ENCODE measurements at places on chromosomes 2 and 18.

- DNase-seq, result no peak
Measured at GRCh38 chr2:128041561-128041960, 13.7 kb upstream of the SAP130 start.

- DNase-seq, result no peak
Measured at GRCh38 chr2:218428846-218429558, 10.1 kb downstream of the VIL1 start.

- peak; percentile 95 for DNase-seq
Measured at GRCh38 chr2:231614559-231615057, 21.9 kb downstream of the TEX44 start.

DNA sequence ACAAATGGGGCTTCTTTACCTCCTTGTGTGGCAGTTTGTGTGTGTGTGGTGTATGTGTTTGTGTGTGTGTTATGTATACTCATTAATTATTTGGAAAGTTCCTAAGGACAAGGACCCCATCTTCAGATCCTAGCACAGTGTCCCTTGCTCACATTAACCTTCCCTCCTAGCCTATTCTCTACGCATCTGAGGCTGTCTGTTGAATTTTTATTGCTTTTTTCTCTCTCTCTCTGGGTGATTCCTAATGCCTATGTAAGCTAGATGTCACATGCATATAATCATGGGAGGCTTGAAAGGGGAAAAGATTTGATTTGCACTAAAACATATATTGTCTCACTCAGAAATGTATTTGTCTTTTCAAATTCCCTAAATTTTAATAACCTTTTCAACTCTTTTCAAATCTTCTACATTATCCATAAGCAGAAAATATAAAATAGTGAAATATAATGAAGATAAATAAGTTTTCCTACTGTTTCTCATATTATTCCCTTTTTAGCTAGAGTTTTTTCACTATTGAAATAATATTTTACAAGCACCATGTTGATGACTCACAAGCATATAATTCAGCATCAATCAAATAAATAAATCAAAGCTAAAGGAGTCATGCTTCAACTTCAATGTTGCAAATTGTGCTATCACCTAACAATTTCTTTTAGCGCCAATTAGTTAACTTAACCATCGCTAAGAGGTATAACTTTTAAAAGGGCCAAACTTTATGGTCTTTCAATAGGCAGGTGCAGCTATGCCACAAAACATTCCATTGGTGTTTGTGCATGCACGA lies 199.0 kb upstream of the ERBB4 start:
- DNase-seq, result no peak

DNA sequence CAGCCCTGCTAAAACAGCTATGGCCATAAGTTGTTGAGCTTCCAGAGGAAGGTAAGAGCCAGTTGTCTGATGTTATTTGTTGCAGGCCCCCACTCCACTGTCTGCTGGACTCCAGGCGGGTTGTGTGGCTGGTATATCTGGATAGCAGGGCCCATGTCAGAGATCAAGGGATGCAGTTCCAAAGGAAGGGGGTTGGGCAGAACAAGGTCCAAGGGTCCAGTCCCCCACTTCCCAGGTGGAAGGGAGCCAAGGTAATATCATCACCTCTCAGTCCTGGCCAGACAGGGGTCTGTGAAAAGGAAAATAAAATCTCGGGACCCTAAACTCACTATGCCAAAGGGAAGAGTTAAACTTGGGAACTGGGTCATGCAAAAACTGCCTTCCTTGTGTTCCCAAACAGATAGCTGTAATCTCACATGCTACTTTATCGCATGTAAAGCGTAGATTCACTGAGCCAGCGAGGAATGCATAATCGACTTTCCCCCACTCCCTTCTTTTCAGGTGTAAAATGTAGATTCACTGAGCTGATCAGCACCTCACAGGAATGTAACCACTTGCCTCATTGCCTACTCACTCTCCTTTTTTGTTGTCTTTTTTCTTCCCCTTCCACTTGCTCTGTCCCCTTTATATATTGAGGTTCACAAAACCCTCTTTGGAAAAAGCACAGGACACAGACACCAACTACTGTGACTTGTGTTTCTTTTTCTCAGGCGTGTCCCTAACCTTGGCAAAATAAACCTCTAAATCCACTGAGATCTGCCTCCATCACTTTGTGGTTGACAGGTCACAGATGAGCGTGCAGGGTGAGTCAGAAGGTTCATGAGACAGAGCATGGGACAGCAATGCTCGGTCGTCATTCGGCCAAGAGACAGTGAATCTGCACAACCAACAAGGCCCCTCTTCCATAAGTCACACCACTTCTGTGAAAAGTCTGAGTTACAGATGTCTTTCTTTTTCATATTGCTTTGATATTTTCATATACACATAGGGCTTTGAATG lies 255.3 kb upstream of the SIX2 start:
- DNase-seq, result no peak

- DNase-seq, result no peak
Measured at GRCh38 chr18:48077291-48077690, 146.8 kb upstream of the SMAD2 start.

GRCh38 chr2:95274291-95275150 lies at the start of gene PROM2:
TSS of gene PROM2 (plus strand) at chr2:95274449. CDS start at chr2:95274586, 137 bp downstream.
- peak; percentile 50 for DNase-seq

GRCh38 chr2:105473011-105473410 lies 74.2 kb upstream of the FHL2 start:
- DNase-seq, result no peak

DNA sequence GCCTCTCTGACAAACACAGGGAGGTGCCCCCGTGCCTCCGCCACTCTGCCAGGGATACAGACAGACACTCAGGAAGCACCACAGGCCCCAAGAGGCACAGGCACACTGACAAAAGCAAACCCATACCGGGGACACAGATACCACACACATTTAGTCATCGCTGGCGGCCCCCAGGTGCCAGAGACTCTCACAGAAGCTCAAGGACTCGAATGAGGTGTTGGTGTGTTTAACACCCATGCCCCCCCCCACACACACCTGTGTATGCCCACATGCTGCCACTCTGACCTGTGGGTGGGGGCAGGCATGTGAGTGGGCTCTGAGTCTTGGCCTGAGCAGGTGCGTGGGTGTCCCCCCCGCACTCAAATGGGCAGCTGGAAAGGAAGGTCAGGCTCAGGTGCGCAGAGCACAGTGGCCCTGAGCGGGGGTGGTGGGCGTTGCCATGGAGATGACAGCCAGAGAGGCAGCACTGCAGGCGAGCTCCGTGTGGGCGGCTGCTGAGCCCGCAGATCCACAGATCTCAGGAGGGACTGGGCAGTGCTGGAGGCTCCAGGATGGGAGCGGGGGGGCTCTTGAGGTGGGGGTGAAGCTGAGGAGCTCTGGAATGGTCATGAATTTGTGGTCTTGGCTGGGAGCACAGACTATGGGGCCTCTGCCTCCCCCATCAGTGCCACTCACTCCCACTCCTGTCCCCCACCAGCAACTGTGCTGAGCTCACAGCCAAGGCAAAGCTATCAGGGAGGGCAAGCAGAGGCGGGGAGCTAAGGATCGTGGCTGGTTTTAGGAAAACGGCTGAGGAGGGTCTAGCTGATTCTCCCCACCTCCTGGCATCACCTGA lies 73.9 kb upstream of the TAF1B start:
- peak; percentile 60 for DNase-seq

GRCh38 chr18:58640891-58641610 lies 12.2 kb upstream of the ALPK2 start:
- no peak for DNase-seq

DNA sequence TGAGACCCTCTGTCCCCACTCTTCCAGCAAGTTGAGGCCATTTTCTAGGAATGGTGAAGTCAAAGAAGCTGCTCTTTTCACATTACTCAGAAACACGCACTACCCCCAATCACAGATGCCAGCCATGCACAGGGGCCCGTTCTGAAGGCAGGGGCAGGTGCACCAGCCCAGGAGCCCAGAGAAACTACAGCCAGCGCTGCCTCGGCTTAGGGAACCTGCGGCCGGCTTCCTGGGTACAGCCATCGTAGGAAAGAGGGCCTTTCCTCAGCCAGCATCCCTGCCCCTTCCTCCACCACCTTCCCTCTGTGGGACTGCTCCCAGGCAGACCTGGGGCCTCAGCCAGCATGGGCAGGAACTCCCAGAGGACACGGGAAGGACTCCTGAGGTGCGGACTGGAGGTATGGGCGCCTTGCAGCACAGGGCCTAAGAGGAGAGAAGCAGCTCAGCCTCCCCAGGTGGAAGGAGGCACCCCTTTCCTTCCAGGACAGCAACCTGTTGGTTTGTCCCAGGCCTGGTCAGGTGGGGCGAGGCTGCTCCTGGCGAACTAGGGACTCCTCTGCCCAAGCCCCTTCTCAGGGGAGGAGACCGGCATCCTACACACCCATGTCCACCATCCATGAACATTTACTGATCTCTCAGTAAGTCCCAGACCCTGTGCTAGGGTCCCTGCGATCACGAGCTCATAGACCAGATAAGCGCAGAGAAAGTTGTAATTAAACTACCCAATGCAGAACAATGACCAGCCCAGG lies 99.0 kb upstream of the ID2 start:
- no peak for DNase-seq

DNA sequence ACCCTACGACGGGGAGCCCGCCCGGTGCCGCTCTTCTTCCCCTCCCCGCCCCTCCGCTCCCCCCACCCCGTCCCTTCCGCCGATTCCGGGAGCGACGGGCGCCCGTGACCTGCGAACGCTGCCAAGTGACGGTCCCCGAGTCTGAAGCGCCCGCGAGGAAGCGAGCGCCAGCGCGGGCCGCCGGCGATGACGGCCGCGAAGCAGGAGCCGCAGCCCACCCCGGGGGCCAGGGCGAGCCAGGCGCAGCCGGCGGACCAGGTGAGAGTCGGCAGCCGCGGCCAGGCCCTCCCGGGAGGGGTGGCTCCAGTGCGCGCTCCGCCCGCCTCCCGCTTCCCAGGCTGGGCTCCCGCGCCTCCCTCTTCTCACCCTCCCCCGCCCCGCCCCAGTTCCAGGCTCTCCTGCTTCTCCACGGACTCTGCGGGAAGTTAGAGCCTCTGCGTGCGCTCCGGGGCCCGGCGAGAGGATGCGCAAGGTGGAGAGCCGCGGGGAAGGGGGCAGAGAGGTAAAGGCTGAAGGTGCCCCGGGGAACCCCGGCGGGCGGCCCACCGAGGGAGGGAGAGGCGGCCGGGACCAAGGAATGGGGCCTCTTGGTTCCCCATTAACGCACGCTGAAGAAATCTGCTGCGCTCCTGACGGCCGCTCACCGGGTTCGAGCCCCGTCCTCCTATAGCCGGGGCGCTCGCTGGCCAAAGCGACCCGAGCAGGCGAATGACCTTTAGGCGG lies 719.5 kb downstream of the DPP10 start:
- DNase-seq, result peak; percentile 76

- DNase-seq, result no peak
Measured at GRCh38 chr2:234364661-234365060, 132.2 kb downstream of the ARL4C start.

GRCh38 chr18:57427429-57428201 lies 7.6 kb upstream of the ONECUT2 start:
- peak; percentile 62 for DNase-seq

DNA sequence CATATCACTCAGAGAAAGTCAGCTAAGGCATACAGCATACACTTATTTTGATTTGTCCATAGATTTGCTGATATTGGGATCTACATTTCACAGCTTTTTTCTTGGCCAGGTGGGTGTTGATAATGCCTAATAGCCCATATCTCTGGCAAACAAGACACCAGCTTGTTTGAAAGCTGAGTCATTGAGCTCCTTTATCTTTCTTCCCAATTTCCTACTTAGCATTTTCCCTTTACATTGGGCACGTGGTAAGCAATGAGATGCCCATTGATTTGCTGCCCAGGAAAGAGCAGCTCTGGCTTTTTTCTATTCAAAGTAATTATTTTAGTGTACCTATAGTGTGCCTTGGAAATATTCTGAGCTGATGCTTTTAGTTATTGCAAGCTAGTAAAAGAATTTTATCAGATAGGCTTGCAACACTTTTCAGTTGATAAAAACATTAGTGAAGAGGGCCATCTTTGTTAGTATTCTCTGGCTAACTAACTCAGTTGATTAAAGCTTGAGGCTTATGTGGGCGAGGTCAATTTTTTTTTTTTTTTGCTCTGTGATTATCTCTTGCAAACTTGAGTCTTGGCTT lies 79.6 kb downstream of the OSBPL6 start:
- DNase-seq, result no peak

GRCh38 chr2:173346035-173346434 lies 8.6 kb upstream of the CDCA7 start:
- no peak for DNase-seq

DNA sequence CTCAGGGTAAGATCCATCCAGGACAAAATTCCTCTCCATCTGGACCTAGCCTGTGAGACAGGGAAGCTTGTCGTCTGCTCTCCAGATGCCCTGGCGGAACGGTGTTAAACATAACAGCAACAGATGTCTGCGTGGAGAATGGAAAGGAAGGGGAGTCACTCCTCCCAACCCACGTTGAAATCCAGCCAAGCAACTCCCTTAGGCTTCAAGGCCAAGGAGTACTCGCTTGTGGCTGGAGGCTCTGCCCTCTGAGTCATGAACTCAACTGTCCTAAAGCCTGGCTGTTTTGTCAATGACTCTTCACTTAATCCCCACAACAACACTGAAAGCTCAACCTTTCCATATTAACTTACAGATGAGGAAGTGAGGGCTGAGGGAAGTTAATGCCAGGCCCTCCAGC lies 42.2 kb downstream of the TPO start:
- DNase-seq, result no peak

DNA sequence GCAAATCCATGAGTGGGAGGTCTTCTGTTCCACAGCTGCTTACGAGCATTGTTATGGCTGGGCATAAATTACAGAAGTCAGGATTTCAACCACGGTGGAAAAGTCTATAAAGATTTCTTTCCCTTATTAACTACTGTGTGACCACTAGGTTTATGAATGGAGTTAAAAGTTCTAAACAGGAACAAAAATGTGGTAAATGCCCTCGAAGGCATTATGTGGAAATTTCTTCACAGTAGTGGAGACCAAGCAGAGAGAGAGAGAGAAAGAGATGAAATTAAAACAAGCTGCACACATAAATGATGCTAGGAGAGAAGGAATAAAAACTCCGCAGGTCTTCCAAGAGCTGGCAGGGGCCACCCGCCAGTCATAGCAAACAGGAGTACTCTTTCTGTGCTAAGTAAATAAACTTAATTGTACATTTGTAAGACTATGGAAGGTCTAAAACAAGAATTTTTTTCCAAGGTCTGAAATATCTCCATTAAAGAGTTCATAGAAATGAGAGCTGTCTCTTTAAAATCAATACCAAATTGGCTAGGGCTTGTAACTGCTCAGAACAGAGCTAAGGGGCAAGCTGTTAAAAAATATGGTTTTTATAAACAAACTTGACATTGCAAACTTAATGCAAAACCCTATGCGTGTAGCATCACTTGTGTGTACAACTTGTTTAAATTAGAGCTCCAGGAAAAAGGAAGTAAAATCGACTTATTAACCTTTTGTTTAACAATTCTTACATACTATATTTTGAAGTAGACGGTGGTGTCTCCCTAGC lies 438.2 kb downstream of the MEIS1 start:
- peak; percentile 48 for DNase-seq

DNA sequence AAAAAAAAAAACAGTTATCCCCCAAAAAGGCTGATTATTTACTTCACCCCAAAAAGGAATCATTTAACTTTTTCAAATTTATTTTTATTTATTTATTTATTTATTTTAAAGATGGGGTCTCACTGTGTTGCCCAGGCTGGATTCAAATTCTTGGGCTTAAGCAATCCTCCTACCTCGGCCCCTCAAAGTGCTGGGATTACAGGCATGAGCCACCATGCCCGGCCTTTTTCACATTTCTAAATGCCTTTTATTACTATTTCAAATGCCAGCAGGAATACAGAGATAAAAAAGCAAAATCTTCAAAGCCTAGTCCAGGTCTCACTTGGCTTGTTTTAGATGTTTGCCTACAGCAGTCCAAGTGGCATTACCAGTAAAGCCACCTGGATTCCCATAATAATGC lies 239.1 kb downstream of the ALPK2 start:
- DNase-seq, result no peak

Measured in right kidney (tissue), 9 donors.